Fibroblast of skin of scalp (primary cell): ENCODE measurements at places on chromosomes 3 and 15.

DNA sequence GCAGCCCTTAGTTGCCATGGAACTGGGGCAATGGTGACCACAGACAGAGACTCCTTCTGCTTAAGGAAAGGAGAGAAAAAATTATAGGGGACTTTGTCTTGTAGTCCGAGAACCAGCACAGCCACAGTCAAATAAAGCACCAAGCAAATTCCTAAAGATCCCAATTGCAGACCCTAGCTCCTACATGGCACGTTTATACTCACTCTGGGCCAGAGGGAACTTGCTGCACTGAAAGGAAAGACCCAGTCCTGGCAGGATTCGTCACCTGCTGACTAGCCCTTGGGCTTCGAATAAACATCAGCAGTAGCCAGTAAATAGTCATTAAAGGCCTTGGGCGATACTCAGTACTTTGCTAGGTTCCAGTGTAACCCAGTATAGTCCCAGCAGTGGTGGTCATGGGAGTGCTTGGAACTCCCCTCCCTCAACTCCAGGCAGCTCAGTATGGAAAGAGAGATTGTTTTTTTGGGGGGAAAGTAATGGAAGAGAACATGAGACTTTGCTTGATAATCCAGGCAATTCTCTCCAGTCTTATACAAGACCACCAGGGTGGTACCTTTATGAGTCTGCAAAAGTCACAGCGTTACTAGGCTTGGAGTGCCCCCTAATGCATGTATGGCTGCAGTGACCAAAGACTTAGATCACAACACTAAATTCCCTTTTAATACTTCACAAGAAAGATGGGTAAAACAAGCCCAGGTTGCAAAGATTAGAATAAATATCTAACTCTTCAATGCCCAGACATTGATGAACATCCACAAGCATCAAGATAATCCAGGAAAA, 66.4 kb upstream of the AGTR1 start:
- peak; percentile 42 for DNase-seq

DNA sequence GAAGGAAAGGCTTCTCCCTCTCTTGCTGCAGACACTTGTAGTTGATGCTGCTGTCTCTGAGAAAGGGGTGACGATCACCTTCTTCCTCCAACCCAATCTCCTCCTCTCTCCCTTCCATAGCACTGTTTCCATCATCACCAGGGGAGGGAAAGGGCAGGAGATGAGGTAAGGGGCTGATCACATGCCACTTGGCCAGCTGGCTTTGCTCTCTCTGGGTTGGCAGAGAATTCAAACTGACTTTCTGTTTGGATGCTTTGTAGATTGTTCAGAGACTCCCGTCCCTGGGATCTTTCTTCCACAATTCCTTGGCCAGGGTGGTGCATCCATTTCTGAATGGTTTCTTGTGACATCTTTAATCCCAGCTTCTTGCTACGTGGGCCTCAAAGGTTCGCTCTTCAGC, 43.2 kb upstream of the ZNF148 start:
- no peak for DNase-seq

GRCh38 chr15:62914461-62915079, 128.0 kb upstream of the TPM1 start:
- no peak for DNase-seq

DNA sequence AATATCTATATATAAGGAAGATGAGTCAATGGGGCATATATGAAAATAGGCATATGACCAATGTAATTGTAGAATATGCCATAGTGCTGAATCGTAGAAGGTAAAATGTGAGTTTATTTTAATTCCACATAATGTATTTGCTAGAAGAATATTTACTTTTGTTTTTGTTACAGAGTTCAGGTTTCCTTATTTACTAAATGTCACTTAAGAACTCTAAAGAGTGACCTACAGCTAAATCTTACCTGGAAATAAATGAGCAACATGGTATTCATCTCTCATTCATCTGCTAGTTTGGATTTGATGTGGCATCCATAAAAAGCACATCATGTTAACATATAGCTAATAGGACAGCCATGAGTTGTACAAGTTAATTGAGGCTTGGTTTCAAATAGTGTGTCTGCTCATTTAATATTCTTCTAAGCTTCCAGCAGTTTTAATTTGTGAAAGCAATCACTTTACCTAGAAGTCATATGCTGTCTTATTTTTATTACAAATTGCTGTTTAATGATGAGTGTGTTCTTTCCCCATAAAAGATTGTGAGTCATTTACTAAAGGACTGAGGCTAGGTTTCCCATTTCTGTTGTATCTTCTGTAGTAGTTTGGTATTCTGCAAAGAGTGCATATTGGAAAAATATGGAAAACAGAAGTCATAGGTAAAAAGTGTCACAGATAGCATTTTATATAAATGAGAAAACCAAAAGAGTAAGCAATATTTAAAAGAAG, 222.1 kb upstream of the POU1F1 start:
- DNase-seq: no peak

DNA sequence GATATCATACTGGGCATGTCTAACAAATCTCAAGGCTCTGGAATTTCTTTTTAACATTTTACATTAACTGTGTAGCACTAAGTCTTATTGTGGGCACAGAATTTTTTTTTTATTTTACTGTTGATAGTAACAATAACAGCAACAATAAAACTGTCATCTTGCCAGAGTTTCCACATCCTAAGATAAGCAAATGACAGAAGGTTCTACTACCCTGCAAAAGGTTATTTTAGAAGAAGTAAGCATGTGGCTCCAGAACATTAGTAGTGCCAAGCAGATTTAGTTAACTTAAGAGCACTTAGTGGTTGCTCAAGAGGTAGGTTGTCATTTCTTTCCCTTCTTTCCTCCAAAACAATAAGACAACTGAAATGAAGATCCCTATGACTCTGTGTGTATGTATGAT, 743.0 kb upstream of the CBLB start:
- DNase-seq: no peak

DNA sequence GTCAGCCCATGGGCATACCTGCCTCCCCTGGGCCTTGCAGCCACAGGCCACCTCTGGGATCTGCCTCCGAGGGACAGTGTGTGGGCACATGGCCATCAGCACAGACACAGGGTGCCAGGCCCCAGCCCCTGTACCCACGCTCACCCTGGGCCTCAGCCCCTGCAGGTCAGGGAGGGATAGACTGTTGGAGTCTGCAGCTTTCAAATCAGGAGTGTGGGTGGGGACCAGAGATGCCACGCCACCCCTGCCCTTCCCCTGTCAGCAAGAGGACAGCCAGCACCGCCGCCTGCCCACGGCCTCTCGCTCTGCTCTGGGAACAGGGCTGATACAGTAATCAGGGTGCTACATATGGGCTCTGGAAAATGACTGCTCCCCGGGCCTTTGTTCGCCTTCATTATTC, 72.7 kb downstream of the DNAJB8 start:
- DNase-seq: no peak

DNA sequence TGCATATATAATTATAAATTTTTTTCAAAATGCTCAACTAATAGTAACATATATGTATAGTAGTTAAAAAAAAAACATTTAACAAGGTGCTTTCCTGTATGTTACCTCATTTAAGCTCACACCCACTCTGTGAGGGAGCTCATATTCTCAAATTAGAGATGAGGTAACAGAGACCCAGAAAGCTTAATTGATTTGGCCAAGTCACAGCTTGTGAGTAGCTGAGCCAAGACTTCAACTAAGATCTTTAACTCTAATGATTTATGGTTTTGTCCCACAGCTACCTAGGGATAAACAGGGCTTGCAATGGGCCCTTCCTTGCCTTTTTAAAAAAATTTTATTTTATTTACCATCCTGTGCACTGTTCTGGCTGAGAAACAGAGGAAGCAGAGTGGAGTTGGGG, 230.0 kb upstream of the GOLIM4 start:
- DNase-seq: no peak

DNA sequence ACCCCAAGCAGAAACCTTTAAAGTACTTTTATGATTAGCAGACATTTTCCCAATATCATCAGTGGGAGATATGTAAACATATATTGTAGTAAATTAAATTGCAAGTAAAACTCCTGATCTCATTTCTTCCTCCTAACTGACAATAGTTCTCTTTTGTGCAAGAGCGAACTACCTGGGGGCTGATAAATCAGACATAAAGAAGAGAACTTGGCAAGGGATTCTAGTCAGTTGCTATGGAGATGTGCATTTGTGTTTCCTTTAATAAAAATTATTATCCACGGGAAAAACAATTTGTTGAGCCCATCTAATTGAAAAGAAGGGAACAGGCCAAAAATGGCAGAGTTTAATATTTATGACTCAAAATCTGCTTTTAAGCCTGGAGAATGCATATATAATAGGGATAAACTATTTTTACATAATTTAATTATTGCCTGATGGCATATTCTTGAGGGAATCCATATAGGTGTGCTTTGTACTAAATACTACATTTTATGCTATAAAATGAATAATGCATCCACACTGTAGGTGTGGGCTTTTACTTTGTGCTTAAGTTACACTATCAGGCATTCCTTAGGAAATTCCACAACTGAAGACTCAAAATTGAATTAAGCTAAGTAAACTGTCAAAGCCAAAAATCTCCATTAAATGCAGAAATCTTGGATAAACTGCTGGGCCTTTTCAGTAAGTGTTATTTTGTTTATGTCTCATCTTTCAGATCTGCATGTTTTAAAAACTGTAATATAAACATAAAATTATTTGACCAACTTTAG, 258.1 kb downstream of the ERC2 start:
- no peak for DNase-seq

GRCh38 chr15:49815526-49815925, 194.7 kb downstream of the DTWD1 start:
- DNase-seq: peak; percentile 42

GRCh38 chr3:61527011-61527410, 34.4 kb upstream of the PTPRG start:
- no peak for DNase-seq

DNA sequence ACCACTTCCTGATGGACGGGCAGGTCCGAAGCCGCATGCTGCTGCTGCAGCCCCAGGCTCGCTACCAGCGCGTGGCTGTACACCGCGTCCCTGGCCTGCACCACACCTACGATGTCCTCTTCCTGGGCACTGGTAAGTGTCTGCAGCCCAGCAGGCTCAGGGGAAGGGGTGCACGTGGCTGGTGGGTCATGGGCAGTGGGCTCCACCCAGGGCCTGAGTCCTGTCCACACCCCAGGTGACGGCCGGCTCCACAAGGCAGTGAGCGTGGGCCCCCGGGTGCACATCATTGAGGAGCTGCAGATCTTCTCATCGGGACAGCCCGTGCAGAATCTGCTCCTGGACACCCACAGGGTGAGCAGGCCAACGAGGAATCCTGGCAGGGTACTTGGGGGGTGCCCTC, 8.7 kb downstream of the CIB1 start:
- DNase-seq: no peak

DNA sequence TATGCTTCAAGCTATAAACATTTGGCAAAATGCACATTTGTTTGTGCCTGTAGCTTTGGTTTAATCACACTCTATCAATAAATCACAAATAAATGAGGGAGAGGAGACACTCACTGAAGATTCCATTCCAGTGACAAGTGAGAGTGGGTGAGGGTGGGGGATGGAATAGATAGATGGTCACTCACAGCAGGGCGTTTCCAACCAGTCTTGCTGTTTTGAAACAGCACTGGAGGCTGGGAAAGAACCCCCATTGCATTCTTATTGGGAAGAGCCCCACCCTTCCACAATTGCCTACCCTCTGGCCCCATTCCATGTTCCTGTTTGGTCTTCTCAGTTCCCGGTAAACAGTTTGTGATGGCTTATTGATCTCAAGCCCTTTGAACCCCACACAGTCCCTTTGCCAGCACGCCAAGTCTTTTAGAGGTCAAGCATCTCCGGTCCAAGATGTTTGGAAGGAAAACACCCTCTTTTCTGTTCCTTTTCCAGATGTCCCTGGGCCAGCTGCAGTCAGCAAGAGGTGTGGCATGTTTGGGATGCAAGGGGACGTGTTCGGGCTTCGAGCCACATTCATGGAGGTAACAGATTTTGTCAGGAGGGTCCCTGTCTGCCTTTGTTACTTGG, 30.7 kb downstream of the LMCD1 start:
- peak; percentile 78 for DNase-seq

GRCh38 chr15:31104003-31104402, 2.5 kb upstream of the TRPM1 start:
- DNase-seq: no peak

DNA sequence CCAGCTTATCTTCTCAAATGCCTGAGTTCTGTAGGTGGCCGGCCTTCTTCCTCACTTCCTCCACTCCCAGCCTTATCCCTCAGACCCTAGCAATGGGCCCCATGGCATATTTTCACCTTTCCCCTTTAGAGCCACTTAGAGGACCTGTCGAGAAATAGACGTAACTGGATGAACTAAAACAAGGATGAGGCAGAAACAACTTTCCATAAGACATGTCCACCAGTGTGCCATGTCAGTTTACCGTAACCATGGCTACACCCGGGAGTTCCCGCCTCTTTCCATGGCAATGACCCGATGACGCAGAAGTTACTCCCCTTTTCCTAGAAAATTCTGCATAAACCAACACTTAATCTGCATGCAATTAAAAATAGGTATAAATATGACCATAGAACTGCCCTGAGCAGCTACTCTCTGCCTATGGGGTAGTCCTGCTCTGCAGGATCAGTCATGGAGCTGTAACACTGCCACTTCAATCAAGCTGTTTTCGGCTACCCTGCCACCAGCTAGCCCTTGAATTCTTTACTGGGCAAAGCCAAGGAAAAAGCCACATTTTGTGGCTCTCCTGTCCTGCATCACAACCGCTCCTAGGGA, 55.1 kb upstream of the ZBTB38 start:
- DNase-seq: no peak

GRCh38 chr3:195755791-195756676, 35.3 kb downstream of the MUC20 start:
- DNase-seq: no peak

- DNase-seq: no peak
Observed at GRCh38 chr3:189631409-189631808, 220 bp downstream of the TP63 start.

- DNase-seq: peak; percentile 38
Observed at GRCh38 chr15:45551676-45552075, 29.1 kb upstream of the SLC30A4 start.

DNA sequence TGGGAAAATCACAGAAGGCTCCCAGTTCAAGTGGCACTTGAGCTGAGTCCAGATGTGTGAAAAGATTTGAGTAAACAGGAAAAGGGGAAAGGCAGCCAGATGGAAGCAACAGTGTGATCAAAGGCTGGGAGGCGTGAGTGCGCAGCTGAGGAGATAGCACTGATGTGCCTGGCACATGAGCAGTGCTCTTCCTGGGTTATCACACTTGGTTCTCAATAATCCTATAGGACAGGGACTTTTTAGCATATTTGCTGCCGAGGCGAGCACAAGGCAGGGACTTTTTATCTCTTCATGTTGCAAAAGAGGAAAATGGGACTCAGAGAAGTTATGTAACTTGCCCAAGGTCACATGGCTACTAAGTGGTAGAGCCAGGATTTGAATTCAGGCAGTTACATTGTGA, 39.6 kb downstream of the CORO2B start:
- DNase-seq: no peak

- no peak for DNase-seq
Observed at GRCh38 chr3:107065094-107065861, 312.0 kb upstream of the CCDC54 start.

- no peak for DNase-seq
Observed at GRCh38 chr3:154273381-154273780, 50.9 kb downstream of the DHX36 start.

DNA sequence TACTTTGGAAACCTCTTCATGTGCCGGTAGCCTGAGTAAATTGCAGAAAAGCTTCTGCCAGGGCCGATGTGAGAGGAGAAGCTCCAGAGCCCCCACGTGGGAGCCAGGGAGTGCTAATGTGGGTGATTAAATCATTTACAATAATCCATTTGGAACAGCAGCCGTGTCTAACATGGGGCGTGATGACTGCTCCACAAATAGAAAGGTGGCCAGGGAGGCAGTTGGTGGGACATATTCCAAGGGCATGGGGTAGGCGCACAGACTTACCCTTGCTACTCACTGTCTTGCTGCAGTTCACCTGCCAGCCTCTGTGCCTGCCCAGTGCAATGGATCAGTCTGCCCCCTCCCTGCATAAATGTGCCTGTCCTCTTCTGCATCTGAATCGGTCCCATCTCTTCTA, 39.3 kb upstream of the INSYN1 start:
- no peak for DNase-seq
